ENCODE measurements at places on chromosomes 16 and 17.

DNA sequence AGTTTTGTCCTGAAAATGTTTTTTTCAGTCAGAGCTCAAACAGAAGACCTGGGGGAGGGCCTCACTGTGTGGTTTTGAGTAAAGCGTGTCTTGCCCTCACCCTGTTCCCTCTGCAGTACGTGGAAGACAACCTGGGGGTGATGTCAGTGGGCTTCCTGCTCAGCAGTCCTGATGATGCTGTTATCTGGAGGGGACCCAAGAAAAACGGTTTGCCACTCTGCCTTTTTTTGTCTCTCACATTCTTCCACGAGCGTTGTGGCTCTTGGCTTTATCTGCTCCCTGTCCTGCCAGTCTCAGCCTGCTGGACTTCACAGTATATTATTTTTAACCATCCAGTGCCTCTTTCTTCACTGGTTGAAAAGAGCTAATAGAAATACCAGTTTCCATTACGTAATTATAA is 12.9 kb downstream of the NUBP1 start:
- no peak for DNase-seq

DNA sequence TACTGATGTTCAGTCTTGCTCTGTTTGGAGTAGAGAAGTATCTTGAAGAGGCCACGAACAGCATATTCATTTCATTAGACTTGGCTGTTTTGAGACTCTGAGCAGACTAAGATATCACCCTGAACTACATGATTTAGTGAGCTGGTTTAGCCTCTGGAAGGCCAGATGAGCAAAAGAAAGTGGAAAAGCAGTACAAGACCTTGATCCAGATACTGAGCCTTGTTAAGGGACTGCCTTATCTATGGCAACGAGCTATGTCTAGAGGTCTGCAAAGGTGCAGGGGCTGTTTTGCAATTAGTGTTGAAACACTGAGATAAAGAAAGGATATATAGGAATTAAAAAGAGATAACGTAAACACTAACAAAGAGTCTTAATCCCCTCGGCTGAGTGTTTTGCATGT is 231.4 kb downstream of the IRX3 start:
- no peak for DNase-seq

DNA sequence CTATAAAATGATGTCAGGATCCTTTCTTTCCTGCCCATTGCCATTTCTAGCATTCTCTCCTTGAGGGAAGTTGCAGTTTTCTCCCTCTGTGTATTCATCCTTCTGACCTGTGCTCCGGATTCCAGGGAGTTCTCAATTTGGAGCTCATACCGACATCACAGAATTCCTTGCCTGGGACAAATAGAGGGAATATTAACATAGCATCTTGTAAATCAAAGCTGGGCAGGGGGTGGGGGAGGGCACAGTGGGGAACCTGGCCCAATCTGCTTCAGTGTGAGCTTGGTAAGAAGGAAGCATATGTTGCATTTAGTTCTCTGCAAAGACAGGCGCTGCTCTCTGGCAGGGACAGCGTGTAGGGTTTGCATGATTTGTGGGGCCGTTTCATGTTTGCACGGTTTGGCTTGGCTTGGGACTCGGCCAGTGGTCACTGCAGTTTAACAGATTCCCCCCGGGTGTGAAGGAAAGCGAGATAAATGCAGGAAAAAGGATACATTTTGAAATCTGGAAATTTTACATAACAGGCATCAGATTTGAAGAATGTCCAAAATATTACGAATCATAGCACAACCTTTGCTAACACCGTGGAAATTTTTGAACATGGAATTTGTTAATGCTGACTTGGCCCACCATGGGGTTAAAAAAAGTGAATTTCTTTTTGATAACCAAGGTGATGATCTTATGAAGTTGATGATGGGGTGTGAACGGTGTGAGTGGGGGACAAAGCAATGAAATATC is 178.0 kb downstream of the WWOX start:
- DNase-seq, result no peak

- DNase-seq, result no peak
Observed at GRCh38 chr16:59566446-59566845, 832.3 kb upstream of the GOT2 start.

GRCh38 chr16:23966597-23967394 is 131.0 kb downstream of the PRKCB start:
- no peak for DNase-seq

All from activated CD4-positive, alpha-beta T cell treated with anti-CD3 and anti-CD28 coated beads, Interleukin-2, amount 50 U/mL, for 4 hours (primary cell).